CD4-positive, alpha-beta T cell treated with Interleukin-15 for 4 hours (primary cell): ENCODE measurements at places on chromosomes 11 and 22.
A peak's percentile ranks its signal among the peaks of the same experiment; 100 is the strongest.

- DNase-seq = no peak
These were observed 2.1 kb downstream of the CSNK1E start for GRCh38 chr22:38314933-38315822.

- no peak for DNase-seq
These were observed 16.8 kb downstream of the TPST2 start for GRCh38 chr22:26573026-26573662.

GRCh38 chr11:92894197-92894596, 75.3 kb upstream of the MTNR1B start:
- DNase-seq = no peak

DNA sequence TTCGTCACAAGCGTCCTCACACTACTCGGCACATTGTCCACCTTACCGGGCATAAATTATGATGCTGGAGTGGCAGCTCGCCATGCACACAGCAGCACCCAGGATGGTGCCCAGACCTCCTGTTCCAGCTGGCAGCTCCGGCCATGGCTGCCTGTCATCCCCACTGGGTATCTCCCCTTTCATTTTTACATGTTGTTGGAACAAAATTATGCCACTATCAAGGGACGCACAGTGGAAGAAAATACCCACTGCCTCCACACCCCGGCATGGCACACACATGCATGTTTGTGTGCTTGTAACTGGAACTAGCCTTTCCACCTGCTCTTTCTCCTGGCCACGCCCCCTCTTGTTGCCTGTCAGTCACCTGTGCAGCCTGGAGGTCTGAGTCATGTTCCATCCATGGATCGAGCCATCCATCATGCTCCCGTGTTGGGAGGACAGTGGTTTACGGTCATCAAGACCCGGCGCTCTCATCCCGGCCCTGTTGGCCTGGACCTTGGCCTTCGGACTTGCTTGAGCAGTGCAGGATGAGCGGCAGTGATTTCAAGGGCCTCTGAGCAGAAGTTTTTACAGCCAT, 1069.6 kb downstream of the BRD1 start:
- DNase-seq = no peak

DNA sequence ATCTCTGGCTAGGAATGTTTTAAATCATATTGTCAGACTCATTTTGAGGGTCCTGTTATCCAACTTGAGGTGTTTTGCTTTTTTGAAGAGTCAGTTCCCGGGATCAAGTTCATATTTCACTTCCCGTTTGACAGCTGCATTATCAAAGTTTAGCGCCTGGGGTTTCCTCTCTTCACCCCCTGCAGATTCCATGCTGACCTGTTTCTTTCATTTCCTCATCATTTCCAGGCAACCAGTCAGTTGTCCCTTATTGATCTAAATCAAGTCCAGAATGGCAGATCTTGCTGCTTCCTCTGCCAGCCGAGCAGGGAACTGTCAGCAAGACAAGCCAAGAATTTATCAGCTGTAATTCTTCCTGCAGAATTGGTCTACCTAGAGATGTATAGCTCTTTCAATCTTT, 197.6 kb upstream of the SYN3 start:
- DNase-seq = no peak

DNA sequence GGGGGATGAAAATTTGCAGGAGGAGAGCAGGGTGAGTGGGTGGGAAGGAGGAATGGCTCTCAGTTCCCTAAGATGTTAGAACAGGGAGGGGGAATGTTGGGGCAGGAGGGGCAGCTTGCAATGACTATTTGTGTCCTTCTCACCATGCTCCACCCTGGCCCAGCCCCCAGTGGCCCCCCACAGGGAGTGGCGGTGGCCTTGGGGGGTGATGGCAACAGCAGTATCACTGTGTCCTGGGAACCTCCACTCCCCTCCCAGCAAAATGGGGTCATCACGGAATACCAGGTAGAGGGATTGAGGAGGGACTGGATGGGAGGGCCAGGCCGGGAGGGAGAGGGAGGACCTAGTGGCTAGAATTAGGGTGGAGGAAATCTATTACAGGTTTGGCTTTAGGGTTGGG, 10.2 kb downstream of the ROBO3 start:
- no peak for DNase-seq

- DNase-seq = no peak
These were observed 2.8 kb upstream of the UPK2 start for GRCh38 chr11:118953265-118953664.

DNA sequence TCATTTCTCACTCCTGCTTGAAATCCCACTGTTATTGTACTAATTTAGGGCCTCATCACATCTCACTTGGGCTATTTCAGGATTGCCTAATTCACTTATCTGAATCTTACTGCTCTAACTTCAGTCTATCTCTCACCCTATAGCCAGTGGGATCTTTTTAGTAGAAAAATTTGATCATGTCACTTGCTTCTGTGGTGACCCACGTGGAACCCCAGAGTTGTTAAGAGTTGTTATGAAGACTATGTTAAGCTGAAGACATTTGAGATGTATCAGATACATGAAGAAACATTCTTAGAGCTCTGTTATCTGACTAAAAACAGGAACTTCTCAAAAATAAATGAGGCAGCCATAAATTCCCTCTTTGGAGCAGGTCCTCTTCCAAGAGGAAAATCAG, 1375.6 kb upstream of the TENM4 start:
- DNase-seq = no peak

- no peak for DNase-seq
These were observed 65.3 kb upstream of the LINC01488 start for GRCh38 chr11:69416143-69416515.

- peak; percentile 9 for DNase-seq
These were observed 23.4 kb upstream of the PIK3C2A start for GRCh38 chr11:17230867-17231851.

DNA sequence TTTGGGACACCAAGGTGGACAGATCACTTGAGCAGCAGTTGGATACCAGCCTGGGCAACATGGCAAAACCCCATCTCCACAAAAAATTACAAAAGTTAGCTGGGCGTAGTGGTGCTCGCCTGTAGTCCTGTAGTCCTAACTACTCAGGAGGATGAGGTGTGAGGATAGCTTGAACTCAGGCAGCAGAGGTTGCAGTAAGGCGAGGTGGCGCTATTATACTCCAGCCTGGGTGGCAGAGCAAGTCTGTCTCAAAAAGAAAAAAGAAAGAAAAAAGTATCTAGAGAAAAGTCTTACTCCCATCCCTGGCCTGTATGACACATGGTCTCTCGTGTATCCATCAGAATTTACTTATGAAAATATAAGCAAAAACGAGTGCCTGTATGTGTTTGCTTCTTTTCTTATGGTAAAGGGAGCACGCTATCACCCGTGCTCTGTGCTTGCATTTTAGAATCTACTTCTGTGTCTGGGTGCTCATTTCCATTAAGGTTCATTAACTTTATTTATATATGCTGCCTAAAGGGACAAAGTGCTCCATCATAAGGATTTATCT, 15.4 kb upstream of the CPT1A start:
- no peak for DNase-seq
